ENCODE measurements at places on chromosomes 2 and 18.

- DNase-seq: no peak
These were observed 34.7 kb downstream of the ST6GAL2 start for GRCh38 chr2:106851087-106851874.

GRCh38 chr18:79386547-79386946, 9.2 kb upstream of the NFATC1 start:
- DNase-seq: no peak

DNA sequence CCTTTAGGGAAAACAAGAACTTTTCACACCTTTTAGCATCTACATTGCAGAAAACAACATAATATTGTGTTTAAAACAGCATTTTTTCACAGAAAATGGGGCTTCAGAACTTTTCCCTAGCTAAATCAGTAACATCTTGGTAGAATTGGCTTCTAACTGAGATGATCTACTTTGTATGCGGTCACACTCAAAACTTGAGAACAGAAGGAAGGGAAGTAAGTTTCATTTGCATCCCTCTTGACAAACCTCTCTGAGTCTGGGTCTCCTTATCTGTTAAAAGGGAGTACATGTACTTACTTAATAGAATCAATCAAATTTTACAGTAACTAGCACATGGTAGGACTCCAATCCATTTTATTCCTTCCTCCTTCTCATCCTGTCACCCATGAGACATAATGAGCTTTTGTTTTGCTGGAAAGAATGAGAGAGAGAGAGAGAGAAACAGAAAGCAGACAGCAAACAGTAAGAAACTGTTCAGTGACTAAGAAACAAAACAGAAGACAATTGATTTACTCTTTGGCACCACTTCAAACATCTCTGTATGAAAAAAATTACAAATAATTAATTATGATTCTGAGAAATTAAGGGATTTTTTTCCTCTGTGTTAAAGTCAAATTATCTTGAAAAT, 387.3 kb downstream of the SATB2 start:
- no peak for DNase-seq

- DNase-seq: peak; percentile 74
These were observed at the start of gene DDX1 for GRCh38 chr2:15591692-15592463. TSS of gene DDX1 (plus strand) at chr2:15591868. CDS start at chr2:15591934, 66 bp downstream.

- no peak for DNase-seq
These were observed 17.1 kb downstream of the TUBB6 start for GRCh38 chr18:12324991-12325725.

- DNase-seq: no peak
These were observed 30.1 kb downstream of the NCK2 start for GRCh38 chr2:105774781-105775337.

DNA sequence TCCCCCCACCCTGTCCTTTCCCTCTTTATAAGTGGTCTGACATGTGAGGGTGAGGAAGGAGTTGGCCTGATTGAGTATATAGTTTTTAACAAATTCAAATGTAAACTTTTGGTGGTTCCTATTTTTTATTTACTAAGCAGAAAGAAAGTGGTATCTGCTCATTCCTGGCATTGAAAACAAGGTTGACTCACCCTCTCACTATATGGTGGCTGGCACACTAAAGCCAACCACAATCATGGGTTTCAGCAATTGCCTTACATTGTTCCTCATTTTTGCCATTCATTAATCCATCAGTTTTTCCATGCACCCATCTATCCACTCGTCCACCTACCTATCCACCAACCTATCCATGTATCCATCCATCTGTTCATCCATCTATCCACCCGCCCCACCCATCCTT, 75.4 kb upstream of the IGFBP5 start:
- DNase-seq: no peak

GRCh38 chr18:62663731-62664336, 51.5 kb upstream of the PHLPP1 start:
- DNase-seq: no peak

- DNase-seq: no peak
These were observed 162.2 kb downstream of the AFF3 start for GRCh38 chr2:99980176-99980575.

DNA sequence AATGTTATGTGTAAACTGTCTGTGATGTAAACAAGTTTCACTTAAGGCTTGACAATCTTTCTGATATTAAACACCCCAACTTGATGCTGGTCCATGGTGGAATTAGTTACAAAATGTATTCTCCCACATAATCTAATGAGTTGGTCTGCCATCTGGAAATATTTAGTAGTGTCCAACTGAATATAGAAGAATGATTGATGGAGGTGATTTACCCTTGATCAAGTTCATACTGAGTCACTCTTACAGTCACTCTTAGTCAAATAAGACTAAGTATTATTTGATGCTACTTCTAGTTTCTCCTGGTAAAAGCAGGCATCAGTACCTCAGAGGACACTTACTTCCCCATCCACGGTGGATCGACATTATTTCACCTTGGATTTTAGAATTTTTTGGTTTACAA, 198.1 kb downstream of the SATB2 start:
- no peak for DNase-seq

DNA sequence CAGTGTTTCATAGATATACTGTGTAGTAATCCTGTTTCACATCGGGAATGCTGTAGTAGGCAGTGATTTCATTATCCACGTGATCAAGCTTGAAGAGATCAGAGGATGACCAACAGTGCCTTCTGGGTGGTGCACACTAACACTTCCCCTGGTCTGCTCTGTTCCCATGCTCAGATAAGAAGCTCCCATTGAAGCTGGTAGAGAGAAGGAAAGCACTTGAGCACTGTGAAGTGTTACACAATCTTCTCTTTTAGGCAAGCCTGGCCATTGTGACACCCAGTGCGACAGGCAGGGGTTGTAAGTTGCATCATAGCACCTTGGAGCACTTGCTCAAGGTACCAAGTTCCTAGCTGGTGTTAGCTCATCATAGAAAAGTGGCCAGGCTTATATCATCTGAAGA, 30.6 kb upstream of the GPD2 start:
- no peak for DNase-seq

GRCh38 chr2:69779258-69780001, 37.5 kb downstream of the ANXA4 start:
- DNase-seq: no peak

DNA sequence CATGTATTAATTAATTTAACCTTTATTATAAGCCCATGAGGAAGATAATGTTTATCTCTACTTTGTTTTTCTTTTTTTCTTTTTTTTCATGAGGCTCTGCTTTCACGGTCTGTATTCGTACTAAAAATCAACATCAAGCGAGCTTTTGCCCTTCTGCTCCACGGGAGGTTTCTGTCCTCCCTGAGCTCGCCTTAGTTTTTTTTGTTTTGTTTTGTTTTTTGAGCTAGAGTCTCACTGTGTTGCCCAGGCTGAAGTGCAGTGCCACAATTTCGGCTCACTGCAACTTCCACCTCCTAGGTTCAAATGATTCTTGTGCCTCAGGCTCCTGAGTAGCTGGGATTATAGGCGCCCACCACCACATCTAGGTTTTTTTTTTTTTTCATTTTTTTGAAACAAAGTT, 29.9 kb upstream of the BMPR2 start:
- no peak for DNase-seq

- no peak for DNase-seq
These were observed 191.9 kb downstream of the MYO3B start for GRCh38 chr2:170369894-170370293.

DNA sequence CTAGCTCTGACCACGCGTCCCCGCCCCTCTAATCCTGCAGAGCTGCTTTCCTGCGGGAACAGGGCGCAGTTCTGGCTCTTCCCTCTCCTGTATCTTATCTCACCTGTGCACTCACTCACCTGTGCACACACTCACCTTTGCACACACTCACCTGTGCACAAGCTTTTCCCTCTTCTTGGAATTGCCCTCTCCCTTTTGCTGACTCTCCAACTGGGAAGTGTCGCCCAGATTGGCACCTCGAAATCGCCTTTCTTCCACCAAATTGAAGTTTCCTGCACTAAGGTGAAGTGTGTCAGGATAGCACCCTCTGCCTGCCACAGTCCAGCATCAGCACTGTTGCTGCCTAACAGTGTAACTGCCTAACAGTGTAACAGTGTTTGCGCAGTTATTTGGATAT, 566 bp upstream of the CMPK2 start:
- DNase-seq: peak; percentile 22

DNA sequence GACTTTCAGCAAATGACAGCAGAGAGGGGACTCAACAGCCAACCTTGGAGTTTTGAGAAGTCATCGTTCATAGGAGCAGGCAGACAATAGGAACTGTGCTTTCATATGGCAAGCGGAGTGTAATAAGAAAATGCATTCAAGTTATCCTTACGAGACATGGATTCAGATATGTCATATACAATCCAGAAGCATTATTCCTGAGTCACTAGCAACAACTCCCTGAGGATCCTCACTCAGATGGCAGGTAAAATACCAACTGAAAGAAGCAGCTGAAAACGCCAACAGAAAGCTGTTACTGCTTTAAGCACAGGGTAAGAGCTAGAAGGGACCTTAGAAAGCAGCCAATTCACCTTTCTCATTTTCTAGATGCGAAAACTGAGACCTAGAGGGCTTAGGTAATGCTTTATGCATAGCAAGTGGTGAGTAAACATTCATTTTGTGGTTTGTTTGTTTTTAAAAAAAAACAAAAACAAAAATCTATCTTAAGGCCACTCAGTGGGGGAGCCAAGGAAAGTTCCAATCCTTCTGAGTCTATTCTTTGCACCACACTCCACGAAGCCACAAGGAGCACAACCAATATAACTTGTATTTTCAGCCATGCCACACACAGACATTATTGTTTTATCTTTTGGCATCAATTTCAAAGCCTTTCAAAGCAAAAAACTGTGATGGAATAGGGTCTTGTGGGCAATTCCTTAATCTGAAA, 89.1 kb upstream of the RIOK3 start:
- DNase-seq: no peak

DNA sequence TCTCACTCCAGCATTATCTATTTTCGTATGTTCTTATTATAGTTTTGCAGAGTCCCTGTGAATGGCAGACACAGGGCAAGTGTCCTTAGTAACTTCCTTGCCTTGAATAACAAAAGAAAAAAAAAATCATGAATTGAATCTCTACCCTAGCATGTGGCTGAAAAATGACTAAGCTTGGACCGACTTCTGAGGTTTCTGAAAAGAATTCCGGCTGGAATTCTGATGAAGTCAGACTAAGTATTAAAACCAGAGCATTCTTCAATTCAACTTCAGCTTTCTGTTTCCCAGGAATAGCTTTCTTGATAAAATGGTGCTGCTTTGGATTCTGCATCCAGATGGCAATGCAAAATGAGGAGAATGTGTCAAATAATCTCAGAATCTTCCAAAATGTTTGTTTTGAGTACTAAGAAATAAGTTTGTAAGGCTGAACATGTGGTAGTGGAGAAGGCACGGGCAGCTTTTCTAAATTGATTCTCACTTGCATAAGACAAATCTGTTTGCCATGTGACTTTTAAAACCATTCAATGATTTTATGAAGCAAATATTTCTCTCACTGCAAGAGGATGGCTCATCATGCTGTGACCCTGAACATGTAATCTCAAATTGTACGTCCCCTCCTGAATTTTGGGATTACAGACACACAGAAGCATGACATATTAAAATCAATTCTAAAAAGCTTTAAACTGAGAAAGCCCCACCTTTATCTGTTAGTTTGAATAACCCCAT, 1462.8 kb upstream of the LRRTM1 start:
- no peak for DNase-seq

- no peak for DNase-seq
These were observed 267.2 kb downstream of the SH3BP4 start for GRCh38 chr2:235219048-235219447.

DNA sequence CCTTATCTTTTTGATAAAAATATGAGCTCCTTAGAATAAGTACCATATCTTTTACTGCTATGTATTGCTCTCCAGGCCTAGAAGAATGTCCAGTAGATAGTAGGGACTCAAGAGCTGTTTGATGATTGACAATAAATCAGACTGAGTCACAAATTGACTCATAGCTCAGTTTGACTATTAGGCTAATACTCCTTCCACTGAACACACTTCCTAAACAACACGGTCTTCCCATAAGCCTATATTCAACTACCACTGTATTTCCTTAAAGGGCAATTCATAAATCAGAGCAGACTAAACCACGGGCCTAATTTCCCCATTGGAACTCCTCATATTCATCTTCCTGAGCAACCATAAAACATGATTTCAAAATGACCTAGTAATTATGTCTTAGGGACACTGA, 258.5 kb downstream of the ALK start:
- no peak for DNase-seq

- DNase-seq: no peak
These were observed 164.1 kb downstream of the TMEM247 start for GRCh38 chr2:46643493-46643892.

DNA sequence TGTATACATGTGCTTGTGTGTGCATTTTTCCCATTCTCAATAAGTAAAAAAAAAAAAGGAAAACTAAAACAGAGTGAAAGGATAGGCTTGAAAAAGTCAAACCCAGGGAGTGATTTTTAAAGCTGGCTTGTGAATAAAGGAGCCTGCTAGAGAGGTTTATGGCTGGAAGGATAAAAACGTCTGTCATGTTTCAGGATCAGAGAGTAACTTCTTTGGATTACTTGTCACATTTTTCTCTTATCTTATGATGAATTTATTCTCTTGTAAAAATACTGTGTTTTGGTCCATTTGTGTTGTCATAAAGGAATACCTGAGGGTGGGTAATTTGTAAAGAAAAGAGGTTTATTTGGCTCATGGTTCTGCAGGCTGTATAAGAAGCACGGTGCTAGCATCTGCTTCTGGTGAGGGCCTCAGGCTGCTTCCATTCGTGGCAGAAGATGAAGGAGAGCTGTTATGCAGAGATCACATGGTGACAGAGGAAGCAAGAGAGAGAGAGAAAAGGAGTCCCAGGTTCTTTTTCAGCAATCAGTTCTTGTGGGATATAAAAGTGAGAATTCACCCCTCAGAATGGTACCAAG, 89.1 kb downstream of the OSBPL6 start:
- no peak for DNase-seq
